ENCODE measurements at places on chromosomes 7 and 10. TPM values are rescaled to one million over a fixed set of nuclear protein-coding genes. Genes with fewer than 3 reads are reported as not detected.

GRCh38 chr7:26428571-26428970 lies 136.9 kb downstream of the SNX10 start:
- DNase-seq, result no peak

DNA sequence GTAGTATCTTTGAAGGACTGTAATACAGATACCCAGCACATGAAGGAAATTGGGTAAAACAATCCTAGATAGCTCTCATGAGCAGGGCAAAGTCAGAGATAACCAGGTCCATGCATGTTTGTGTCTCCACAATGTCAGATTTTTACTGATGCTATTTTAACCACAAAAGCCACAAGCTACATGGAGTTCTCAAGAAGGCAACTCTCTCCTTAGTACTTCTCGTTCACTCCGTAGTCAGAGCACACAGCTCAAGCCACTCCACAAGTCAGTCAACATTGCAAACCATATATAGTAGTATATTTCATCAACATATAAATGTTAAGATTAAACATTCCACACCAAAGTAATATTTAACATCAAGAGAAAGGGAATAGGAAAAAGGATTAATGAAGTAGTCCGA lies 98.0 kb upstream of the PIK3CG start:
- DNase-seq, result no peak

- no peak for DNase-seq
Measured at GRCh38 chr7:40698214-40698920, 563.6 kb downstream of the SUGCT start.

- DNase-seq, result no peak
Measured at GRCh38 chr7:101632641-101633040, 3.5 kb upstream of the MYL10 start.

DNA sequence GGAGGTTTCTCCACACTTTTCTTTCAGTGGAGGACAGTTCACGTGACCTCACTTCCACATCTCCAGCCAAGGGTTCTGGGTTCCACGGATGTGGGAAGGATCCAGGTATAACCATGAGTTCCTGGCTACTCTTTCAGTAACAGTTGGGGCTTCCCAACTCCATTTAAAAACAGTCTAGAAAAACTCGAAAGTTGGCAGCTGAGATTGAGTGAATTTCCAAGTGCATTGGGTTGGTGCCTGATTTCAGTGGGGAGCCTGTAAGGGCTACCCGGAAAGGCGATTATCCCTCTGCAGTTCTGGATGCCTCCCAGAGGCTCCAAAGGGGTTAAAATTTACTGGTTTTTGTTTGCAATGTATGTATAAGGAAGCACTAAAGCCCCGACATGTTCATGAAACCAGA lies 24.3 kb downstream of the LHFPL3 start:
- DNase-seq, result no peak

DNA sequence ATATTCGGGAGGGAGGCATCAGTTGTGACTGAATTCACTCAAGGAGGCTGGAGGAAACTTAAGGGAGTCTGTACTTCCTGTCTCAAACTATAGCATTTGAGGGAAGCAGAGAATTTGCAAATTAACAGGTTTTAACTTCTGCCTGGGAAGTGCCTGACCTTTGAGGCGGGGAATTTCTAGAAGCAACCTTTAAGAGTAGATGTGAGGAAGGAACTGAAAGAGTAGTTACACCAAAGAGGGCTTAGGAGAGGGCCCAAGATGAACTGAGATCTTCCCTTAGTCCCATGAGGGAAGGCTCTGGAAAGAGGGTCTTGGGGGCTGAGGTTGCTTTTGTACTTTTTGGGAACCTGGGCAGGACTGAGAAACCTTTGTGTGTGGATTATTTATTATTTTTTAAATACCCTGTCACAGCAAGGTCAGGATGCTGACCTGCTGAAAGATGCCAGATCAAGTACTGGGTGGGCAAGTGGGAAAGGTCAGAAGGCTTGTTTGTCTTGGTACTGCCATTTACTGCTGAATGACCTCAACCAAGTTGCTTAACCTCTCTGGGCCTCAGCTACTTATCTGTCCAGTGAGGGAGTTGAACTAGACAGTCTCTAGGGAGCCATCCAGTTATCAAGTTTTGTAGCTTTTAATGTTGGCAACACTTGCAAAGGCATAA lies 2.4 kb downstream of the GPR158 start:
- no peak for DNase-seq

GRCh38 chr7:18877874-18878273 lies 239.6 kb downstream of the TWIST1 start:
- no peak for DNase-seq

GRCh38 chr7:70457883-70458680 lies 673.9 kb upstream of the GALNT17 start:
- no peak for DNase-seq

PLCE1 gene
- total RNA-seq, result 51.5 TPM

PRSS37 gene
- not detected for total RNA-seq

IFT22 gene
- total RNA-seq, result 24.7 TPM

Measured in cardiac septum (tissue), 1 donor.